Stimulated activated CD8-positive, alpha-beta memory T cell treated with anti-CD3 and anti-CD28 coated beads, Interleukin-15, amount 100 ng/mL, for 24 hours (primary cell): ENCODE measurements at places on chromosomes 4 and X.

DNA sequence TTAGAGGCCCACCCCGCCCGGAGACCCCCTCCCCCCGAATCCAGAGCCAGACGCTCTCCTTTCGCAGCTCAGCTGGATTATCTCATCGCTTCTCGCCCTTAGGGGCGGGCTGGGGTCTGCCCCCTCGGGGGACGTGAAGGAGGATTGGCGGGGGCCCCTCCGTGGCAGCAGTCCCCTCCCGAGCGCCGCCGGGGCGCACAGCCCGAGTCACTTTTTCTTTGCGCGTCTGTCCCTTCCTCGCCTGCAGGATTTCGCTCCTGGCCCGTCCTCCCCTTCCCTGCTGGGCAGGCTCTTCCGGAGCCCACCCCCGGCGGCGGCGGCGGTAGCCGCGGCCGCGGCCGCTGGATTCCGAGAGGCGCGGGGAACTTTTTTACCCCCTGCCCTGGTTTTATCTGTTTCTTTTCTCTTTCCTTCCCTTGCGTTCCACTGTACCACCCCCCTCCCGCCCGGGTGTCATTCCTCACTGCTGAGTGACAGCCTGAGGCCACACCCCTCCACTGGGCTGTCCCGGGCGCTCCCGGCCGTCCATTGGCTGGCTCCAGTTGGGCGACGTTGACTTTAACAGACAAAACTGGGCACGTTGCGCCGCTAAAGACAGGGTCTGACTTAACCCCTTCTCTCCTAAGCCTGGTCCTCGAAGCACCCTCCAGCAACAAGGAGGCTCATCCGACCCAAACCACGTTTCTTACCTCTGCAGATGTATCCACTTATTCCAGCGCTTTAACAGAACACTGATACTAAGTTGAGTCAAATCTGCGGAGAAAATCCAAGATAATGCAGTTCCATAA, 492 bp upstream of the NKX3-2 start:
- DNase-seq, result no peak

DNA sequence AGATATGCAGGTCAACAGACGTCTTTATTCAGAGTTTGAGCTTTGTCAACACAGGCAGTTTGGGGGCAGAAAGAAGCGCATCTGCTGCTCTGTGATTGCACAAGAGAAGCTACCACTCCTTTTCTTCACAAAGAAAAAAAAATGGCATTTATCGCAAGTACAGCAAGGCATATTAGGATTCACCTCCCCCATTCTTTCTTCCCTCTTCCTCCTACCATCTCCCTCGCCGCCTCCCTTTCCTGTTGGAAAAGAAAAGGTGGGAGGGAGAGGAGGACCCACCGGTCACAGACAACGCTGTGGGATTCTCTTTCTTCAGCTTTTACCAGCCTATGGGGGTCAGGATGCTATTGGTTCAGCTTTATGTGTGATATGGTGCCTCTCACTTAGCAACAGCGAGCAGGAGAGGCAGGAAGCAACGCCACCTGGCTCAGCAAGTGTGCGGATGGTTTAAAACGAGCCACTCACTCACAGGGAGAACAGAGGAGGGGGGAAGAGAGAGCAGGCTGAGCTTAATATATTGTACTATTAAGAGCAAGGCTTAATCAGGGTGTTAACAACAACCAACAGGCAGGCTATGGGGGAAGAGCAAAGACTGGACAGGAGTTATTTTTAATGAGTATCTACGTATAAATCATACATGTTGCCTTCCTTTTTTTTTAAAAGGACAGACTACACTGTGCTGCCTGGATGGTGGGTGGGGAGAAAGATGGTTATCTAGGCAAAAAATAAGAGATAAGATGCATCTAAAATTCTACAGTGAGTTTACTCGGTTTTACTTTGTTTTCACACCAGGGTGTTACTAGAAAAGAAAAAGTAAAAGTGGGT, 104.7 kb downstream of the MAML3 start:
- DNase-seq, result no peak

DNA sequence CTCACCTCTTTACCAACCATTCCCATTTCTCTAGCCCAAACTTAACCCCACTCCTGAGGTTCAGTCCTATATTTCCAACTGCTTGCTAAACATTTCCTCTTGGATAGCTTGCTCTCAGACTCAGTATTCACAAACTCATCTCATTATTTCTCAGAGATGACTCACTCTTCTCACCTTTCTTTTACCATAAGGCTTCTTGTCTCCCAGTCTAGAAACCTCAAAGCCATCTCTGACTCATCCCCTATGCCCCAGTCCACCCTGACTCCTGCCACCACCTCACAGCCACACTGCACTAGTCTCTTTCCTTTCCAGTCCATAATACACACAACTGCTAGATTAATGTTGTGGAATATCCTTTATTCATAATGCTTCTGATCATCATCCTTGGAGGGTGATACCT, 4.8 kb downstream of the FRMPD3 start:
- DNase-seq, result no peak

GRCh38 chrX:131288738-131289511, at the start of gene IGSF1:
IGSF1 (minus strand) TSS chrX:131289306; CDS start chrX:131286674, 2,632 bp downstream.
- DNase-seq, result no peak

DNA sequence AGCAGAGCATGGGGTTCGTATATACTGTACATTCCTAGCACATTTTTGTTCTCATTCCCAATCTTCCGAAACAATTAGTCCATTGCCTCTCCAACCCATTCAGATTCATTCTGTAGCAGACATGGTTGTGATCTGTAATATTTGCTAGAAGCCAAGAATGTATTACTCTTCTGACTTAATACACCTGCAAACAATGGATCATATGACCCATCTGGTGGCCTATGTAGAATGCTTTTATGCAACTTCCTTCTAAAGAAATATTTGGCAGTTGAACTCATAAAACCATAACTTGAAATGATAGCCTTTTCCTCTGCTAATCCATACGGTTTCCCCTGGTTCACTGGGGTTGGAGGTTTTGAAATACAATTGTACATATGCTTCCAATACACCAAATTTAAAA, 32.8 kb upstream of the SGMS2 start:
- DNase-seq, result no peak

DNA sequence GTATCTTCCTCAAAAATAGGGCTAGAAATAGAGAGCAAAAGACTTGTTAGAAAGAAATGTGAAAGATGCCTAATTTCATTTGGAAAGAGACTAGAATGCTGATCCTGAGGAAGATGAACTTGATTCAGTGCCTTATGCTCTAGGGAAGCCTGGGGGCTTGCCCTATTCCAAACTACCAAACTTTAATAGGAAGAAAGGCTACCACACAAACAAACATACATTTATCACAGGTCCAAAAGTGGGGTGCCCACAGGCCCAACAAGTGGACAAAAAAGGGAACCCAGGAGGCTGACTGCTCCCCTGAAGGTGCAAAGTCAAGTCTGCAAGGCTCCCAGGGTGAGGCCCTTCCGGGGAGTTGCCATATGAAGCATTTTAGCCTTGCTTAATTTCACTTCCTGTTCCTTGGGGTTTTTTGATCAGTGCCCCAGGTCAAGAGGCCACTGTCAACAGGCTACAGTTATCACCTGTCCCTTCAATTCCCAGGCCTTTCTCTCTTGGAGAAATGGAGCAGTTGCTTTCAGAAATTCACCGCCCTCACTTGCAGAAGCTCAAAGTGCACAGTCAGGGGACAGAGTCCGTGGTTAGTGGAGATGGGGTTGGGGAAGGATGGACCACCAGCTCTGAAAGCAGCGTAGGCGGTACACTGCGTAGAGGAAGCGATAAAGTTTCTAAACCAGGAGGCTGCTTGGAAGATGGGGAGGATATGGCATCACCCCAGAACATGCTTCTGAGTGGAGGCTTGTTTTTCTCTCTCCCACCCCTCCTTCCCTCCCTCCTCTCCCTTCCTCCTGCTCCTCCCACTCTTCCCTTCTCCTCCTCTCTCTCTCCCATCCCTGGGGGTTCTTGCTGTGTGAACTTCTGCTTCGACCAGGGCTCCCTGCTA, 36.4 kb downstream of the TMEM154 start:
- no peak for DNase-seq

DNA sequence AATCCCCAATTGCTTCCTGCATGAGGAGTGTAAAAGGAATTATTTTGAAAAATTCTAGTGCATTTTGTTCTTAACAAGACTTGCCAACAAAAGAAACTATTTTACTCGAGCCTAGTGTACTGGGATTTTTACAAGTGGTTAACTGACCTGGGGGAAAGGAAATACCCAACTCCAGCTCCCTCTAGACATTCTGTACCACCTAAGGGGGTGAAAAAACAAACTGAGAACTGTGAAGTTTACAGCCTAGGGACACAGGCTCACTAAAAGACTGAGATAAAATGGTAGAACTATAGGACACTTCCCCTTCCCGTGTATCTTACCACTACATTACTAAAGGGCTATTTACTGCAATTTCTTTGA, 2.6 kb upstream of the ADH5 start:
- no peak for DNase-seq

DNA sequence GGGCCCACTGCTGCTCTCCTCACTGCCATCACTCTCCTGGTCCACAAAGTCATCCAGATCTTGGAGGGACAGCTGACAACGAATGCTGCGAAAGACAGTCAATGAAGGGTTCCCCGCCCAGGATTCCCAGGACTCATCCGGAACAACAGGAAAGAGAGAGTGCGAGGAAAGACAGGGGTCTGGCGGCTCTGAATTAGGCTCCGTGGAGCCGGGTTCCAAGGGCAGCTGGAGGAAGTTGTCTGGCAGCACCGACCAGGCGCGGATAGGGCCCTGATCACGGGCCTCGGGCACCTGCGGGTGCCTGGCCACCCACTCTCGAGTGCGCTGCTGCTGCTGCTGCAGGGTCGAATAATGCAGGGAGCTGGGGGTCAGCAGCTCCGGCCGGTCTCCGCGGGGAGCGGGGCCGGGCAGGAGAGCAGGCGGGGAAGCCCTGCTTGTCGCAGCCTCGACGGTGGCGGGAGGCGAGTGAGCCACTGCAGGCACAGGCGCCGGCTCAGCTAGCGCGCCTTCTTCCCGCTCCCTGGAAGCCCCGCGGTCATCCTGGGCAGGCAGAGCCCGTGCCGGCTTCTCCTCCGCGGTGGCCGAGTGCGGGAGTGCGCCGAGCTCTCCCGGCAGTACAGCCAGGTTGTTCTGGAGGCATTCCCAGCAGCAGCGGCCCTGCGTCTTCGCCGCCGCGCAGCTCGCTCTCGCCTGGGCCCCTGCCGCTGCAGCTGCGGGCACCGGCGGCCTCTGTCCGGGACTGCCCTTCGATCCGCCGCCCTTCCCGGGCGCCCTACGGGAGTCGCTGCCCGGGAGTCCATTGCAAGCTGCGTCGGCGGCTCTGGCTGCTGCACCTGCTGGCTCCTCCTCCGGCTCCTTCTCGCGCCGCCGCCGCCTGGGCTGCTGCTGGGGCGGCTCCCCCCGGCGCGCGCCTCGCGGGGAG, 1.1 kb downstream of the SOWAHB start:
- DNase-seq, result no peak

GRCh38 chrX:96771486-96771885, 86.8 kb downstream of the DIAPH2 start:
- no peak for DNase-seq

DNA sequence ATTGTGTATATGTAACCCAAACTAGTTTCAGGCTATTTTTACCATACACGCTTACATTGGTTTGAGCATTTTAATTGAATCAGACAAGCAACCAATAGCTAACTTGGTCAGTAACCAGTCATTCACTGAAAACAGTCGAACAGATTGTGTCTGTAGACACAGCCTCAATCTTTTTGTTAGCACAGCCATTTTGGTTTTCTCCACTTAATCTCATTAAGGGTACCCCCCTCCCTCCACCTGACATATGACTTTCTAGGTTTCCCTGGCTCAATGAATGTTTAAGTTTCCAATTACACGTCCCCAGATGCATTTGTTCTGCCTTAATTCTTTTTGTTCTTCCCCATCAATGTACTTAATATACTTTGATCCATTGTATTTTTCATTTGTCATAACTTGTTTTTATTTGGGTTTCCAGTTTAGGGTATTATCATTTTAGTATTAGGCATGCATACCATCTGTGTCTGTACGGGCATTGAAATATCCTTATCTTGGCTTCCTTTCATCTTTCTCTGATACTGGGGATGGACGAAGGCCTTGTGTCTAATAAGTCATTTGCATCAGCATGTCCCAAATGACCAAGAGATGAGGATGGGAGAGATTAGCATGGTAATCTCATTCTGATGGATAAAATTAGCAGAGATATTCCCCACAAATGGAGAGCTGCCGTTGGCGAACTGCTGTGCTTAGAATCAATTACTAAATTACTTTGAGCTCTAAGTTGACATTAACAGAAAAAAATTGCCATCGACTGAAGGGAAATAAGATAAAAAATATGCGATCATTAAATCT, 35.9 kb upstream of the PHOX2B start:
- no peak for DNase-seq

DNA sequence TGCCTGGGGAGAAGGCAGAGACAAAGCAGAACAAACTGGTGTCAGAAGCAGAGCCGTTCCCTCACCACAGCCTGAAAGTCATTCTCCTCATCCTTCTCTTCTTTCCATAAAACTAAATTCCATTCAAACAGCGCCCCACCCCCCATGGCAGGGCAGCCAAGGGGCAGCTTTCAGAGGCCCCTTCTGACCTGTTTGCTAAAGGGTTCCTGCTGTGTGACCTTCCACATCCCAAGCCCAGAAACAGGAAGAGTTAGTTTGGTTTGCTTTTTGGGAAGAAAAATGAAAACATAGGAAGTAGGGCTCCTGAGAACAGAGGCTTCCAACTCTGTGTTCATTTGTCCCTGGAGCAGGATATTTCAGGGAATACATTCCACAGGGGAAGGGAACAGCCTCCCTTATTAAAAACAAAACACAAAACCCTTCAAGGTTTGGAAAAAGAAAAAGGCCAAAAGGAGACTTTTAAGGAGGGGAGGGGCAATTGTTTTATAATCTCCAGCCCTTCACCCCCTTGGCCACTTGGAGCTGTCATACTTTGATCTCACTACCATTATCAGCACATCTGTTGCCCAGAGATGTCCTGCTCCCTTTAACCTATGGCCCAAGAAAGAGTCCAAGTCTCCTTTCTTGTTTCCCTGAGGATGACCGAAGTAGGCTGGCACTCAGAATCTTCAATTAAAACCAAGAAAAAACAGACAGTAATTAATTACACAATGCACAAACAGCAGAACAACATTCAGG, 25.3 kb downstream of the STARD8 start:
- no peak for DNase-seq

DNA sequence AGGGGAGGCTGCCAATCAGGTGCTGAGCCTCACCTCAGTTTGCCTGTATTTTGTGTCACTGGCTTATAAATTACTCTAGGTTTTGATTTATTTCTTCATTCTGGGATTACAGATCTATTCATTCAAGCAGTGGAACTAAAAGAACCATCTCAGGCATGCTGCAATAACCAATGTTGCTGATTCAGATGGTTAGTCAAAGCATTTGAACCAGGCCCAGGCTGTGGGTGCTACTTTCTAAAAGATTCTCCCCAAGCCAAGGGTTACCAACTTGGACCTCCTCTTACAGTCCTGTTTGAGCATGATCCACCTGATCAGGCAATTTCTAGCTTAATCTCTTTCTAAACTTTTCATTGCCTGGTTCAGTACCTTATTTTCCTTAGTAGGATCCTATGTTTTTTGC, 67.2 kb downstream of the TMEM131L start:
- no peak for DNase-seq
